A549 (cell line): ENCODE measurements at places on chromosomes 13 and 19. TPM values are rescaled to one million over a fixed set of nuclear protein-coding genes. Genes with fewer than 3 reads are reported as not detected.

DNA sequence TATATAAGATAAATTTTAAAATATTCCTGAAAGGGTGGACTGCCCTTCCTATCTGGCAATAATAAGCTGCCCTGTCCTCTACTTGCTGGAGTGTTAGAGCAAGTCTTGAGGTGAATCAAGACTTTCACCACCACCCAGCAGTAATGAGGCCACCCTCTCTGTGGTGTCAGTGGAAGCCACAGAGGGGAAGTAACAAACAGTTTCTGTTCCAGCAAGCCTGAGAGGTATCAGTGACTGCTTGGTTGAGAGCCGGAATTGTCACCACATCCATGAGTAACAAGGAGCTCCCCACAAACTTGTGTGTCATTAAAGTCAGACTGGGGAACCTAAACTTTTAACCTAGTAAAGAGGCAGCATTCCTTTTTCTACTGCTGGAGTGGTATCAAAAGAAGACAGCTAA is 532.7 kb upstream of the SPRY2 start:
- no peak for DNase-seq

GRCh38 chr19:50414864-50415660 is 3.7 kb upstream of the SPIB start:
- DNase-seq = peak; percentile 86

DNA sequence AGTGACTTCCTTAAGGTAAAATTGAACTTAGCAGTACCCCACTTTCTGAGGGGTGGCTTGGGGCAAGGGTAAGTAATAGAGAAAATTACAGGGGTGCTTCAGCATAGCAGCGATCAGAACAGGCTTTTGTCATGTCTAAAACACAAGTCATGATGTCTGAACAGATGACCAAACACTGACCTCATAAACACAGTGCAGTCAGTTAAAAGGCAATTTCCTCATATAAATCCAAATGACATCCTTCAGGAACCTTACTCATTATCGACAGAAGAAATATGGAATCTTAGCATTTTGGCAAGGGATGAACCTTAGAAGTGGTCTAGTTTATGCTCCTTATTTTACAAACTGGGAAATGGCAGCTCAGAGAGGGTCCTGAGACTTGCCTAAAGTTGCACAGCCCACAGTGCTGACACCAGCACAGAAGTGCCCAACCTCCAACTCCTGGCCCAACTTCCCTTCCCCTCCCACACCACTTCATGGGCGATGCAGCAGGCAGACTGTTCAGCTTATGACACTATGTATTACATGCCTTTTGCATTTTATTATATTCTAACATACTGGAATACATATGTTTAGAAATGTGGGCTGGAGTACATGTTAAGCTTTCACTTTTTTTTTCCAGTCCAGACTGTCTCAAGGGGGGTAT is 3.6 kb downstream of the GJA3 start:
- no peak for DNase-seq

The TPTE2 gene
- polyA plus RNA-seq = not detected in 3 replicates

GRCh38 chr19:16976446-16976845 is 50.2 kb downstream of the CPAMD8 start:
- DNase-seq = no peak

DNA sequence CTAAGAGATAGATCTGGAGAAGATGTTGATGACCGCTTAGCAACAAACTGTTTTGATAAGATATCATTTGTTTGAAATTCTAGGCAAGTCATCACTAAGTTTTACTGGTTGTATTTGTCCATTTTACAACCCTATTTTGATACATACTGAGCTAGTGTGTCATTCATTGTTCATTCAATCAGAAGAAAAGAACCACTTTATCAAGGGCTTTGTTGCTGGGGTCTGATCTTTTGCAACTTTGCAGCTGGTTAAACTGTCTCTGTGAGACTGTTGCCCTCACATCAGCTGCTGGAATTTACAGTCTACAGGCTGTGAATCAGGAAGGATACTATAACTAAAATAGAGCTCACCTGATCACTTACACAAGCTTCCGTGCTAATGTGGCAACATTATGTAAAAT is 290.5 kb downstream of the RFC3 start:
- no peak for DNase-seq

- DNase-seq = peak; percentile 33
Observed at GRCh38 chr13:90968166-90968904, 379.2 kb upstream of the MIR17HG start.

GRCh38 chr13:31367410-31367809 is 167.6 kb downstream of the B3GLCT start:
- DNase-seq = no peak
